ENCODE measurements at places on chromosomes 12 and 14.

DNA sequence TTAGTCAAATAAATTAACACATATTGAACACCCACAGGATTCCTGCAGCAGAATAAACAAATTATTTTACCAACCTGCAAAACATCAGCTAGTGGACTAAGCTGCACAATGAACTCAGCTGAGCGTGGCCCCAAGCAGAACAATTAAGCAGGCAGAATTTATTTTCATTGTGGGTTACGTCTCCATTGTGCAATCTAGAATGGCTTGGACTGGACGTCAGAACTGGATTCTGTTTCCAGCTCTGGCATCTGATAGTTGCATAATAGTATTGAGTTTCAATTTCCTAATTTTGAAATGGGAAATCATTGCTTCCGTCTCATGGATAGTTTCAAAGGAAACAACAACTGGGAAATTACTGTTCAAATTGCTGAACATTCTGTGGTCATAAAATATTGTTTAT is 35.5 kb upstream of the RERG start:
- no peak for DNase-seq

- no peak for DNase-seq
Measured at GRCh38 chr14:56806760-56807159, 3.5 kb downstream of the OTX2 start.

DNA sequence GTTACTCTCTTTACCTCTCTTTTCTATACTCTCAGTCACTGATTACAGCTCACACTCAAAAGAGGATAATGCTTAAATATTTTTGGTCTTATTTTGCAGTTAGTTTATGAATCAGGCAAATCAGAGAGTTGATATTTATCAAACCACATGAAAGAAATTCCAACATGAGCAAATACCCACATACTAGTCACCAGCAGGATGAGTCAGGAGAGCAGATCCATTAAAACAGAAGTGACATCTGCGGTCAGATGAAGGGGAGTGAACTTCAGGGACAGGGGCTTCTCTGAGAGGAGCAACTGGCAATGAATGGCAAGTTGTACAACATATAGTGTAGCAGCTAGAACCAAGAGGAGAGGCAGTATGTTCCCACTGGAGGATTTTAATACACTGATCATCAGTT is 258.7 kb downstream of the SYT10 start:
- no peak for DNase-seq

- no peak for DNase-seq
Measured at GRCh38 chr14:75968456-75968855, 13.3 kb downstream of the TGFB3 start.

- DNase-seq = no peak
Measured at GRCh38 chr12:121475279-121475678, 75.4 kb downstream of the RNF34 start.

DNA sequence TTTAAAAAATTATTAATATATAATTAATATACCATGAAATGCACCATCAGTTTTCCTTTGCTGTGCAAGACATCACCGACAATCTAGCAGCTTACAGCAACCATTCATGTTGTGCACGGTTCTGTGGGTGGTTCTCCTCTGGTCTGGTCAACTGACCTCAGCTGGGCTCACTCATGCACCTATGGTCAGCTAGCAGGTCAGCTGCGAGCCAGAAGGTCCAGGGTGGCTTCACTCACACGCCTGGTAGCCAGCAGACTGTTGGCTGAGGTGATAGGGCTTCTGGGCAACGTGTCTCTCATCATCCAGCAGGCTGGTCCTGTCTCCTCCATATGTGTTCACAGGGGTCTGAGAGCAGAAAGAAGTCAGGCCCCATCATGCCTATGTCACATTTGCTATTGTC is 210.4 kb downstream of the KIF26A start:
- no peak for DNase-seq

DNA sequence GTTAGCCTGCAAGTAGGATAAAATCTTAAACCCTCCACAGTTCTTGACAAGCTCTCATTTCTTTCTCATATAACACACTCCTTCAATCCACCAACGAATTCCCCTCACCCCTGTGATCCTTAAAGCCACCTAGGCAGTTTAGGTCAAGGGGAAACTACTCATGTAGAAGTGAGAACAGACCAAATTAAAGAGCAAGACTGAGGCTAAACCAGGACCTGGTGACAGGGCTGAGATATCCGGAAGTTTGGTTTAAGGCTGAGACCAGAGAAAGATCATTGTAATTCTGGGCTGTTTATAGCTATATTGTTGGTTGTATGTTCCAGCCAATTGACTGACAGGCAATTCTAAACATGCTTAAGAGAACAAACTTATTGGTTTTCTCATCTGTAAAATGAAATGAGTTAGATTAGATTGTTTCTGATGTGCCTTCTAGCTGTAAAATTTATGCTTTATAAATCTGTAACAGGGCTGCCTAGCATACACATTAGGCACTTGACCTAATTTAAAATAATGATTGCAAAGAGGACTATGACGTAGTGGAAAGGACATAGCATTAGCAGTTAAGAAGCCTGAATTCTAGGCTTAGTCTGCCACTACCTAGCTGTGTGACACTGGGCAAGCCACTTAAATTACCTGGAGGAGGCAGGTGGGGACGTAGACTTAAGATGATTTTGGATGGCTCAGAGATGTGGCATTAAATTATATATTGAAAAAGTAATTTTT is 53.9 kb upstream of the PTGR2 start:
- DNase-seq = no peak

GRCh38 chr14:52852810-52853521 is 61.6 kb upstream of the GNPNAT1 start:
- DNase-seq = no peak

DNA sequence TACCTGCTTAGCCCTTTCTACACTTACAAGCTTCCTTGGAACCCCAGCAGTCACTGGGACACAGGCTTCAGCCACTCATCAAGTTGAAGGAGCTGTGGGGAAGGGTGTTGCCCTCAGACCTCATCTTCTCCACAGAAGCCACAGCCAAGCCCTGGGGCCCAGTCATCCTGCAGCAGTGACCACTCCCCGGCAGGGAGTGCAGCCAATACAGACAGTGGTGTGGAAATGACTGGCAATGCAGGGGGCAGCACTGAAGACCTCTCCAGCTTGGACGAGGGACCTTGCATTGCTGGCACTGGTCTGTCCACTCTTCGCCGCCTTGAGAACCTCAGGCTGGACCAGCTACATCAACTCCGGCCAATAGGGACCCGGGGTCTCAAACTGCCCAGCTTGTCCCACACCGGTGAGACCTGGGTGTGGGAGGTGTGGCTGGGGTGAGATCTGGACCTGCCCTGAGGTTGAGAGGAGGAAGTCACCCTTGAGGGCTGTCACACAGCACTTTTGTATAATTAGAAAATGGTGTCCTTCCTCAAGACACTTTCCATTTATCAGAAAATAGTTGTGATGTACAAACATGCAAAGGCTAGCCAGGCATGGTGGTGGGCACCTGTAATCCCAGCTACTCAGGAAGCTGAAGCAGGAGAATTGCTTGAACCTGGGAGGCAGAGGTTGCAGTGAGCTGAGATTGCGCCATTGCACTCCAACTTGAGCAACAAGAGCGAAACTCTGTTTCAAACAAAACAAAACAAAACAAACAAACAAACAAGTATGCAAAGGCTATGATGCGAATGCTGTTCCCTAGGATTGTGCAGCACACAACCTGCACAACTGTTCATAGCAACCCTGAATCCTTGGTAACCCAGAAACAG is 9.9 kb downstream of the GLI1 start:
- DNase-seq = no peak

DNA sequence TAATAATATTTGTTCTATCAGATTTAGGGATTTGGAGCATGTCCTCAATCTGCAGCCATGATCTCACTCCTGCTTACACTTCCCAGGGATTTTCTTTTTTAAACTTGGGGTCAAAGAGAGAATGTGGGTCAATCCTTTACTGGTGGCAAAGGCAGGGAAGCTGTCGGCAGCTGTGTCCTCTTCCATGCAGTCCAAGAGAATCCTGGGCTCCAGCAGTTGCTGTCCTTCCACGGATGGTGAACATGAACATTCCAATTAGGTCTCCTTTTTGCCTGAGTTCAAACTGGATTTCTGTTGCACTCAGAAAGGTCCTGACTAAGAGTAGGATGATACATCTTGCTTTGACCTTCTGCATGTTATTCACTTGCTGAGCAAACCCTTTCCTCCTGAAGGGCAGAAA is 73.9 kb downstream of the ARL6IP4 start:
- DNase-seq = no peak

- DNase-seq = no peak
Measured at GRCh38 chr12:42495244-42495643, 94.3 kb downstream of the PRICKLE1 start.

DNA sequence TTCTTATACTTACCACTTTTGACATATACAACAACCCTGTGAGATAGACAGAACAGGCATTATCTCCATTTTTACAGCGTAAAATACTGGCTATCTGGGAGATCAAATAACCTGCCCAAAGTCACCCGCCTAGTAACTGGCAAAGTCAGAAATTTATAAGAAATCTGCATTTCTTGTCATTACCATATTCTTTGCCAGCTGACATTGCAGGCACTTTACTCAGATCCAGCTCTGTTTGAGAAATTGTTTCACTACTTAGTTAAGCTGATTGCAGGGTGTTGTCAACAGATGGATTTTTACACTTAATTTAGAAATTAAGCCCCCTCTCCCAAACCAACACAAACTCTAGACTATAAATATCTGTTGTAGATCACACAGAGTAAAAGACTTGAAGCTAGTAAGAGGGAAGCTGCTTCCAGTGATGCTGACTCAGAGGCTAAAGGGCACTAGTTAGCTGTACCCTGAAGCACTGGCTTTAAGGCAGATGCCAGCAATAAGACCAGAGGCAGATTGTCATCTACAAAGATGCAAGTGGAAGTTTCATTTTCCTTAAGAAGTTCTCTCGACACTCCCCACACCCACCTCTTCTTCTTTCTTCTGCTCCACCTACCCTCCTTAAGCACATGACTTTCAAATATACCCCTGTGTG is 153.1 kb downstream of the ANO6 start:
- DNase-seq = no peak

DNA sequence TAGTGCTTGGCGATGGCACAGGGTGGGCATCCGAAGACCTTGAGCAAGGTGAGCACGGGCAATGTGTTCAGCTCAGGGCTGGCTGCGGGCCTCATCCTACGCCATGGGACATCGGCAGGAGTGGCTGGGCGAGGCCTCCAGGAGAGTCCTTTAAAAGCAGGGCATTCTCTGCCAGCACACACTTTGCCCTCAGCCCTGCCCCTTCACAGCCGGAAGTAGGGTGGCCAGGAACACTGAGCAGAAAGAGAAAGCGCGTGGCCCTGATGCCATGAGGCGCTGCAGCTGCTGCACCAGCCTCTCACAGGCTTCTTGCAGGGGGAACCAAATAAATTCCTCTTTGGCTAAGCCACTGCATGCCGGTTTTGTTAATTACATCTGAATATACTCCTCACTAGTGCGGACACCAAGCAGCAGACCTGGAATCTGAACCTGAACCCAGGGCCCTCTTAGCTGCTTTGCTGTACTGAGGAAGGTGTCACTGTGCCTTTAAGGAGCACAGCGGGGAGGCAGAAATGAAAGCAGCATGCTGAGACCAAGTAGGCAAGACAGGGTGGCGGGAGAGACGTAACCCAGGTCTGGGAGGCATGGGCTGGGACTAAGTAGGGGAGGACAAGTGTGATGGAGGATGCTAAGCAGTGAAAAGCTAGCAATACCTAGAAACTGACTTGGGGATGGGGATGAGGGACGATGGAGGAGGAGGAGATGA is 155.2 kb downstream of the TTC7B start:
- peak; percentile 86 for DNase-seq

GRCh38 chr12:25926536-25926935 is 31.9 kb upstream of the RASSF8 start:
- no peak for DNase-seq

GRCh38 chr14:104317975-104318557 is 179.7 kb downstream of the KIF26A start:
- no peak for DNase-seq

- no peak for DNase-seq
Measured at GRCh38 chr12:115268451-115268850, 584.5 kb upstream of the TBX3 start.

GRCh38 chr12:49264466-49264872 is 413 bp upstream of the TUBA1C start:
- DNase-seq = no peak

GRCh38 chr14:51834240-51834639 is 26.2 kb upstream of the GNG2 start:
- DNase-seq = no peak

GRCh38 chr14:99519931-99520421 is 38.8 kb downstream of the CCNK start:
- no peak for DNase-seq

DNA sequence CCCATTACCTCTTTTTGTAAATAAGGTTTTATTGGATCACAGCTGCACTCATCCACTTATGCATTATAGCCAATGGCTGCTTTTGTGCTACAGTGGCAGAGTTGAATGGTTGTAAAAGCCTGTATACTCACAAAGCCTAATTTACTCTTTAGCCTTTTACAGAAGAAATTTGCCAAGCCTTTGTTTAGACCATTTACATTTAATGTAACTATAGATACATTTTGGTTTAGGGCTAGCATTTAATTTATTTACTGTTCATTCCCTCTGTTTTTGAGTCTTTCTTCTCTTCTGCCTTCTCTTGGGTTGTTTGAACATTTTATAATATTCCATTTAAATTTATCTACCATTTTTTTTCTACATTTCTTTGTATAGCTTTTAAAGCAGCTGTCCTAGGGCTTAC is 217.1 kb upstream of the AMIGO2 start:
- DNase-seq = no peak

GRCh38 chr12:91098941-91099340 is 12.4 kb downstream of the LUM start:
- DNase-seq = no peak

DNA sequence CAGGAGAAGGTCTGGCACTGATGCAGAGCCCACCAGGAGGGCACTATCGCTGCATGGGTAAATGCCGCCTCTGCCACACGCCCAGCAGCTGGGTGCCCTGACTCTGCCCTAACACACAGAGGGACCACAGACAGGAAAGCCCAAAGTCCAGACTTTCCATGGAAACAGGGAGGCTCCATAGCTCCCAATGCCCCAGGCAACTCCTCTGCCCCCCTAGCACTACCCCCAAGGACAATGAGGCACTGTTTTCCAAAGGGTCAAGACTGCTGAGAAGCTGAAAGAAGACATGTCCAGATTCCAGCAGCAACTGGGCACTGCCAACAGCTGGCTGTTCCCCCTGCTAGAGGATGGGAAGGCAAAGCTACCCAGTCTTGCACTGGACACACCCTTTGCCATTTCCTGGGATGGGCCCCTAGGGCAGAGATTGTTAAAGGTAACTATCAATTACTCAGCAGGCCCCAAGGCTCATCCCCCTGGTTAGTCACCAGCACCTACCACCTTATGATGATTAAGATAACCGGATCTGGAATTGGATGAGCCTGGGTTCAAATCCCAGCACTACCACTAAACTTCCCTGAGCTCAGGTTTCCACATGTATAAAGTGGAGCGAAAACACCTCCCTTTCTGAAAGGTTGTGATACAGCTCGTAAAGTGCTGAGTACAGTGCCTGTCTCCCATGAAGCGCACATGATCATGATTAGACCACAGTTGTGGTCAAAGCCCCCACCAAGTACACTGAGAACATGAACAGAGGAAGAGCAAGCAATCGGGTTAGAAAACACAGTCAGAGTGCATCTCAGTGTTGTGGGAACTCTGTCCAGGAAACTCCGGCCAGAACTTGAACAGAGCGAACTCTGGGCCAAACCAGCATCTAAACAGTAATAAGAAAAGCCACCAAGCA is 3.3 kb downstream of the PXN start:
- DNase-seq = peak; percentile 46

GRCh38 chr12:126768517-126768916 is 1498.5 kb upstream of the TMEM132C start:
- DNase-seq = no peak

All from transverse colon (tissue), 4 donors.